Activated CD8-positive, alpha-beta memory T cell treated with anti-CD3 and anti-CD28 coated beads for 36 hours (primary cell): ENCODE measurements at places on chromosomes 2 and 18. TPM values are rescaled to one million over a fixed set of nuclear protein-coding genes. Genes with fewer than 3 reads are reported as not detected.

The SRD5A2 gene
- total RNA-seq = not detected

The ALPG gene
- total RNA-seq = not detected

The DPP10 gene
- not detected for total RNA-seq

The IL36A gene
- not detected for total RNA-seq

The VIT gene
- total RNA-seq = not detected

The ATG9A gene
- total RNA-seq = 55.9 TPM

The BCL11A gene
- total RNA-seq = 0.30 TPM

The CPS1 gene
- 2.4 TPM for total RNA-seq

The CHRNG gene
- total RNA-seq = not detected

The AGXT gene
- total RNA-seq = not detected
